IPS-NIHi11 (cell line): ENCODE measurements at places on chromosomes 4 and X.
A peak's percentile ranks its signal among the peaks of the same experiment; 100 is the strongest.

DNA sequence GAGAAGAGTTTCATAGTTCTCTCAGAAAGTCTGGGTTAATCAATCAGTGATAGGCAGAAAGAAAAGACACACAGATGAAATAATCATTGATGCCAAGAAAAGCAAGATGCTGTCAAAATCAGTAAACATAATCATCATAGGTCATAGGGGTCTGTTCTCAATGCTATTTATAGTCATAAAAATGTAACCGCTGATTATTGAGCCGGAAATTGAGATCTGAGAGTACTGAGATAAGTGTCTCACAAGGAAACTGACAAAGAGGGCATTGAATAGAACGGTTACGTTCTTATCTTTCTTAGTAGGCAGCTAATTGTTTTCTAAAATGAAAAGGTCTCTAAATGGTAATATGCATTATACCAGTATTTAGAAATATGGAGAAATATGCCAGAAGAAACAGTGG is 1686.1 kb upstream of the AGA start:
- DNase-seq, result no peak

- DNase-seq, result peak; percentile 14
Measured at GRCh38 chrX:54891573-54891972, 29.1 kb upstream of the TRO start.

- no peak for DNase-seq
Measured at GRCh38 chr4:55758570-55758969, 61.0 kb upstream of the EXOC1L start.

DNA sequence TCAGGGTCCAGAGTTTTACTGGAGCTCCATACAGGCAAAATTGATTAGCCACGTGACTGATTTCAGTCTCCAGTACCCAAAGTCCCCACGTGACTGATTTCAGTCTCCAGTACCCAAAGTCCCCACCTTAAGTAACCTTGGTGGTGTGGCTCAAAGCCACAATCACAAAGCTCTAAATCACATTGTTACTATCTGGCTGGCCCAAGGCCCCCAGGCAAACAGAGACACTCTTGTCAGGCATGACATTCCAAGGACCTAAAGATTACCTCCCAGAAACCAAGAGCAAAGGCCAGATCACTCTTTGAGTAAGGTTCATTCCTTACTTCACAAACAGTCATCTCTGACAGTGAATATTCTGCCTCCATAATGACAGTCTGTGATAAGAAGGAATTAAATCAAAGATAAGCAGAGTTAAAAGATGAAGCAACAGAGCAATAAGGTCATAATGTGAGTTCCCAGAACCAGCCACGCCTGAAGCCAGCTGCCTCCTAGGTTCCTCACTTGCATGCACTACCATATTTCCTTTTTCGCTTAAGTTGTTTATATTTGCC is 78.5 kb downstream of the ANXA3 start:
- no peak for DNase-seq

- no peak for DNase-seq
Measured at GRCh38 chr4:172393220-172393619, 580.0 kb downstream of the GALNTL6 start.

- no peak for DNase-seq
Measured at GRCh38 chr4:130338851-130339250, 1242.9 kb downstream of the C4orf33 start.

GRCh38 chrX:69991685-69992084 is 58.1 kb downstream of the AWAT2 start:
- DNase-seq, result no peak

- DNase-seq, result no peak
Measured at GRCh38 chrX:94676285-94676684, 1002.3 kb downstream of the FAM133A start.

DNA sequence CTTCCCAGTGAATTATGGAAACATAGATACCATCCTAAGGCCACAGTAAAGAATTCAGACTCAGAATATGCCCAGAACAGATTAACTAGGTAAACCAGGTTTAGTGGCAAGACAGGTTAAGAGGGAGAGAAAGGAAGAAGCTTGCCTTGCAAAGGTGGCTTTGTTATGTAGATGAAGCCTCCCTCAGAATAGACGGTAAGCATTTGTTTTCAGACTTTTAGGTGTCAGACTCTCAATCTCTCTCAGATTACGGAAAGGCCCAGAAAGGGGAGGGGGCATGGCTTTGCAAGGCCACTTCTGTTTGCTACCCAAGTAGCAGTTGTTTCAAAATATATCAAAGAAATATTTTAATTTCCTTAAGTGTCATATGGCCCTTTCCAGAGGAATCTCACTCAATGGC is 457.1 kb upstream of the BOD1L1 start:
- DNase-seq, result peak; percentile 27

GRCh38 chr4:119748853-119749252 is 120.2 kb upstream of the PDE5A start:
- DNase-seq, result no peak

DNA sequence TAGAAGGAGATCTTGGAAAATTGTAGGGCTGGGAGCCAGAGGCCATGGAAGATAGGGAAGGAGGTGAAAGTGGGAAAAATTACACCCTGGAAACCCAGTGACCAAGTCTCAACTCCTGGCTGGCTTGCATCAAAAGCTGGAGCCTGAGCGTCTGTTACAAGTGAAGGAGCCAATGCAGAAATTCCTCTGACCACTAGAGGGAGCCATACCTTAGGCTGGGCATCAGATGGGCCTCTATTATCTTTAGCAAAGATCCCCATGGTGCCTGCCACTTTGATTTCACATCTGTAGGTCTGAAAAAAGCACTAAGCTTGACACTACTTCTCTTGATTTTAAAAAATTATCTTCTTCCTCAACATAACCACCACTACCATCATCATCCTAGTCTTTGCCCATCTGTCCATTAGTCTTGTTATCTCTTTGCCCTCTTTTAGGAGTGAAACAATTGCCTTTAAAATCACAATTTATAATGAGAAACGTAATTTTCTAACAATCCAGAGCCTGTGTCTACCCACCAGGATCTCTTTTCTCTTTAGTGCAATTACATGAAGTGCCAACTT is 62.9 kb downstream of the ANAPC4 start:
- DNase-seq, result peak; percentile 85

GRCh38 chrX:71525316-71525715 is 7.6 kb upstream of the OGT start:
- no peak for DNase-seq

GRCh38 chrX:27767387-27767786 is 40.4 kb upstream of the MAGEB10 start:
- DNase-seq, result no peak

GRCh38 chrX:65634732-65635131 is 32.7 kb upstream of the MSN start:
- DNase-seq, result no peak

- no peak for DNase-seq
Measured at GRCh38 chr4:61079427-61079826, 120.7 kb upstream of the ADGRL3 start.

DNA sequence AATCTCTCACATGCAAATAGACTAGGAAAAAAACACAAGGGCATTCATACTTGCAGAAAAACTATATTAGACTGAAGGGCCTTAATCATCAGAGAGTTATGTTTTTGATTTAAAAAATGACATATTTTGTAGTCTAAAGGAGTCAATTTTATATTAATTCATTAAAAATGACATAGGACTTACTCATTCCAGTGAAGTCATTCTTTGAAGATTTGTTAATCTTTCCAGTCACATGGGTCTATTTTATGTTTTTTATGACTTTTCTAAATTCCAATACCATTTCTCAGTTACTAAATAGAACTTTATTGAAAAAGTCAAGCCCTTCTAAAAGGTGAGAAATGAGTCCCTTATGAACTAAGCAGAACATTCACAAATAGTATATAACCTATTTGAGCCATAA is 743.8 kb upstream of the INTU start:
- no peak for DNase-seq

DNA sequence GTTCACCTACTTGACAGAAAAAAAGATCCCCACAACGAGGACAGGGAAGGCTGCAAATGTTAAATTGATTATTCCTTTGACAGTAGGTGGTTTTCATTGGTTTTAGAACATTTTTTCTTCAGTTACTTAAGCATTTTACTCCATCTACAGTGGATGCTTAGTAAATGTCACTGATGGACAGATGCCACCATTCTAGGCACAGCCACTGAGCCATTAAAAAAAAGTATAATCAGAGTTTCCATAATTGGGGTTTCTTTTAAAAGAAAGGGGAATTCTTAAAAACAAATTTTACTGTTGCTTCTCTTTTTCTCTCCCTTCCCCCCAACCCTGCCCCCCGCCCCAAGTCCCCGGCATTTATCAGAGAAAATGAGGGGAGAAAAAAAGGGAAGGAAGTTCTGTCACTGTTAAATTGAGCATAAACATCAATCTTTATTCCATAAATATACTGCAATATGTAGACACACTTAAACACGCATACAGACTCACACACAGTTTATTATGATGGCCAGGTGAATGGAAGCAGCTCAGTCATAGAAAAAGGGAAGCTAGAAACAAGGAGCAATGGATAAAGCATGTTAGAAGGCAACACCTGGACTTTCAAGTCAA is 79.7 kb upstream of the PRPS2 start:
- DNase-seq, result no peak

- peak; percentile 48 for DNase-seq
Measured at GRCh38 chr4:138851391-138852335, 163.9 kb upstream of the NOCT start.

DNA sequence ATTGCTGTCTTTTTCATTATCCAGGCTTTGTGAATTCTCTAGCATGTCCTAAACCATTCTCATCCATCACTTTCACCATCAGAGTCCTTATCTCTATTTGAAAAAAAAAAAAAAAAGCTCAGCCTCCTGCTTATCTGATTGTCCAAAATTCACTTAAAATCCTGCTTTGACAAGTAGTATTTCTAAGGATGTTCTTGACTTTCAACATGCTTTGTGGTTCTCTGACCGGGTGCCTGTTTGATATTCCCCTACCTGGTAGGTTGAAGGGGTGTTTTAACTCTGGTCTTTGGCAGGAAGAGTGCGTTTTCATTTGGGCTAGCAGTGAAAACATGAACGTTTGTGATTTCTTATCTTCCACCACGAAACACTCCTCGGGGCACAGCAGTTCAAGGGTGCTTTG is 17.3 kb upstream of the BBS12 start:
- DNase-seq, result no peak

DNA sequence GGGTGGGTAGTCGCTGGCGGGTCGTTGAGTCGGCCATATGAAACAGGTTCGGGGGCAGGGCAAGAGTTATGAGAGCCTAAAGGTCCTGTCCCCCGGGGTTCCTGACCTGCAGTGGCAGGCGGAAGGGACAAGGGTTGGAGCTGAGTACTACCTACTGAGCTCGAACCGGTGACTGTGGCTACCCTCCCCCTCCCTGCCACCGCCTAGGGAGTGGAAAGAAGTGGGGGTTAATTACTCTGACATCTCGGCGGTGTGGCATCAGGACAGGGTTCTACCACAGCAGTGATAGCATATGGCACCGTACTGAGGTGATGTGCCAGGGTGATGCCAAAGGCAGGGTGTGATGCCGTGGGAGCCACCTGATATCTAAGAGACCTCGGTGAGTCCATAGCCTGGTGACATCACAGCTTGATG is 307 bp downstream of the ATG4A start:
- peak; percentile 6 for DNase-seq

DNA sequence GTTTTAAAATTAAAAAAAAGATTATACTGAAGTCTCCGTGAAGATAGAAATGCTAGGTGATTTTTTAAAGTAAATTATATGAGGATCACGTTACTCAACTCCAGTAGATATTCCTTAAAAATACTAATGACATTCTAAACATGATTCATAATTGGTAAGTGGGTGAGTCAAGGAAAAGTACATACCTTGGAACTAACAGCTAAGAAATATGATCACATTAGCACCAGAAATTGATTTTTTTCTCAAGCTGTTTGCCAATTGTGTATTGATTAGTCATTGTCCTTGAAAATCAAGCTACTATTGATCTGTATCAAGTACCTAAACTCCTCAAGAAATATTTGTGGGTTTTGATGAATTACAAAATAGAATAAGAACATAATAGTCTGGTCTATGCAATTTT is 362.6 kb upstream of the PPP1R2C start:
- DNase-seq, result no peak

- DNase-seq, result no peak
Measured at GRCh38 chrX:134368126-134368525, 91.8 kb upstream of the HPRT1 start.

DNA sequence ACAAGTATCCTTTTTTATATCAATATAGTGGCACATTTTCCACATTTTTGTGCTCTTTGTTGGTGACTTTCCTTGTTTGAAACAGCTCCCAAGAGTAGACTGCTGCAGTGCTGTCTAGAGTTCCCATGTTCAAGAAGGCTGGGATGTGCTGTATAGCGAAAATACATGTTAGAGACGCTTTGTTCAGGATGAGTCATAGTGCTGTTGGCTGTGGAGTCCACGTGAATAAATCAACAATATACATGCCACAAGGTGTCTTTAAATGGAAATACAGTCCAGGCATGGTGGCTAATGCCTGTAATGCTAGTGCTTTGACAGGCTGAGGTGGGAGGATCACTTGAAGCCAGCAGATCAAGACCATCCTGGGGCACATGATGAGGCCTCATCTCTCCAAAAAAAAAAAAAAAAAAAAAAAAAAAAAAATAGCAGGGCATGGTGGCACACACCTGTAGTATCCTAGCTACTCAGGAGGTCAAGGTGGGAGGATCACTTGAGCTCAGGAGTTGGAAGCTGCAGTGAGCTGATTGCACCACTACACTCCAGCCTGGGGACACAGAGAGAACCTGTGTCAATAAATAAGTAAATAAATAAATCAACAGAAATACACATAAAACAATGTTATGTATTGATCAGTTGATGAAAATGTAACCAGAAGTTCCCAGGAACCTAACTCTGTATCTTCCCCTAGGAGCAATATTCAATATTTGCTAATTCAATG is 256.8 kb upstream of the STS start:
- DNase-seq, result no peak

- DNase-seq, result no peak
Measured at GRCh38 chr4:1487106-1487505, 80.9 kb upstream of the NKX1-1 start.

DNA sequence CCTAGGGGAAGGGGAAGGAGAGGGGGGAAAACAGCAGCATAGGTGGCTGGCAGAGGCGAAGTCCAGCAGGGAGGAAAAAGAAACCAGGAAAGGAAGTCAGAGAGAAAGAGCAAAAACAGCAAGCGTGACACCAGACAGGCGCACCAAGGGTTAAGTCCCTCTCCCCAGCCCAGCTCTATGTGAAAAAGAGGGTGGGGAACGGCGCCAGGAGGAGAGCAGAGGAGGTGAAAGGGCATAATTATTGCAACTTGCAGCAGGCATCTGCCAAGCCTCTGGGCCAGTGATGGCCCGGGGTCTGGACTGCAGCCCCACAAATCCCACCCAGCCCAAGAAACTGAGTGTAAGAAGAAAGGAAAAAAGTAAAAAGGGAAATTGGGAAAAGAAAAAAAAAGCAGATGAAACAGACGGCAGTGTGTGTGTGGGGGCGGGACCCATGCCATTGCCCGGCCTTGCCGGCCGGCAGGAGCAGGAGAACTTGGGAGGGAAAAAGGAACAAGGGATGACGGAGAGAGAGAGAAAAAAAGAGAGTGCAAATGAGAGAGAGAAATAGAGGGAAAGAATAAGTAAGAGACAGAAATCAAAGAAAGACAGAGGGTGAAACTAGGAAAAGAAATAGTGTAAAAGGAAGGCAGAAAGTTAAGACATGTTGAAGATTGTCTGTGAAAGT is 14.1 kb upstream of the RHOXF2 start:
- no peak for DNase-seq
